PC-9 (cell line): ENCODE measurements at places on chromosomes 16 and 17. TPM values are rescaled to one million over a fixed set of nuclear protein-coding genes. Genes with fewer than 3 reads are reported as not detected.
A peak's percentile ranks its signal among the peaks of the same experiment; 100 is the strongest.

DNA sequence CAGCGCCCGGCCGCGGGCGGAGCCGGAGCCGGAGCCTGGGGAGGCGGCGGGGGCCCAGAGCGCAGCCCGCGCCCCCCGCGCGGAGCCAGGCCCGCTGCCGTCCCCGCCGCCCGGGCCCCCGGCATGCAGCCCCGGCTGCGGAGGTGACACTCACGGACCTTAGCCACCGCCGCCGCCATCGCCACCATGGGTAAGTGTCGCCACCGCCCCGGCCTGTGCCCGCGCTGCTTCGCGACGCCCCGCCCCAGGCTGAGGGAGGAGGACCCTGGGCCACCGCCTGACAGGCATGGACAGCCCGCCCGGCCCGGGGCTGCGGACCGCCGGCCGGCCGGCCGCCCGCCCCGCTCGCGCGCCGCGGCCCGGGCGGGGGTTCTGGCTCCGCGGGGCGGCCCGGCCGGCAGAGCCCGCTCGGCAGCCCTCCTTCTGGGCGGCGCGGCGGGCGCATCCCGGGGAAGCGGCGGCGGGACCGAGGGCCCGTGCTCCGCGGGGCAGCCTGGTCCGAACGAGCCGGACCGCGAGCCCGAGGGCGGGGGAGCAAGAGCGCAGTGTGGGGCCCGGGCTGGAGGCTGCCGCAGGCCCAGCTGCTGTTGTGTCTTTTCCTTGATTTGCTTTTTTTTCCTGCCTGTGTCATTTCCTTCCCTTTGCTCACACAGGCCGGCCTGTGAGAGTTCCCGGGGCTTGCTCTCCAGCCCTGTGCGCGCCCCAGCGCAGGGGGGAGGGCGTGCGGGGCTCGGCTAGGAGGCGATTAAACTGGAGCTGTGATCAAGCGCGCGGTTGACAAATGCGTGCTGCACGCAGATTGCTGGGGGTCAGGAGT is 565 bp downstream of the MAP3K3 start:
- peak overlapping the region; percentile 64 for H3K4me3 ChIP-seq
- no peaks in the 10 kb centered on the region for H3K27me3 ChIP-seq
- no peak overlapping the region for H3K27ac ChIP-seq
- DNase-seq: peak; percentile 69
- H3K4me1 ChIP-seq: peaks cover 12% of the 10 kb centered on the region; the same call in 1 of the 2 replicates

- no peaks in the 10 kb centered on the region for H3K36me3 ChIP-seq
- H3K4me1 ChIP-seq: no peaks in the 10 kb centered on the region
- H3K27ac ChIP-seq: no peak overlapping the region
- no peaks in the 10 kb centered on the region for H3K27me3 ChIP-seq
Observed at GRCh38 chr17:53176629-53177028, 646.1 kb upstream of the KIF2B start.

DNA sequence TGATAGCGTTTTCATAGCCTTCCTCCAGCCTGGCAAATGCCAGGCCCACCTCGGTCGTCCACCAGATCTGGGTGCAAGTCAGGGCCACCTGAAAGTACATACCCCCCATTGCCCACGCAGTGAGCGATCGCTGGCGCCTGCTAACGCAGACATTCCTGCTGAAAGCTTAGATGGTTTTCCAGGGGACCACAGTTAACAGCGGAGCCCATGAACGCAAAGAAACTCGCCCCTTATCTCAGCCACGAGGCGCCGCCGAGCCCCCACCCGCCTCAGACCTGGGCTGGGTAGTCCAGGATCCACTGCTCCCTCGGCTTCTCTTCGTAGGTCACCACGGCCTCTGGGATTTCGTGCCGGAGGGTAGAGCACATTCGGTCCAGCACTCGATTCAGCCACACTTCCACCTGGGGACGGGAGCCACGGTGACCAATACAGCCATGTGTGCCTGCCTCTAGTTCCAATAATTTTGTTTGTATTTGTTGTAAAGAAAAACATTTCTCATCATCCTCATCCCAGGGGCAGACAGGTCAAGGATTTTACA is 74.5 kb downstream of the DNAH17 start:
- H3K27ac ChIP-seq: no peak overlapping the region
- H3K36me3 ChIP-seq: no peaks in the 10 kb centered on the region
- H3K27me3 ChIP-seq: no peaks in the 10 kb centered on the region
- H3K4me3 ChIP-seq: no peak overlapping the region

C16orf89 gene
- not detected in 2 replicates for total RNA-seq

RAMP2 gene
- total RNA-seq: 1.1 TPM in 1 of 2 replicates, not detected in the other

- no peak overlapping the region for H3K27ac ChIP-seq
- H3K36me3 ChIP-seq: no peaks in the 10 kb centered on the region
- H3K4me3 ChIP-seq: no peak overlapping the region
- peaks cover 58% of the 10 kb centered on the region for H3K27me3 ChIP-seq
- H3K4me1 ChIP-seq: no peaks in the 10 kb centered on the region
Observed at GRCh38 chr16:5231246-5231759, 133.7 kb upstream of the EEF2KMT start.

DNA sequence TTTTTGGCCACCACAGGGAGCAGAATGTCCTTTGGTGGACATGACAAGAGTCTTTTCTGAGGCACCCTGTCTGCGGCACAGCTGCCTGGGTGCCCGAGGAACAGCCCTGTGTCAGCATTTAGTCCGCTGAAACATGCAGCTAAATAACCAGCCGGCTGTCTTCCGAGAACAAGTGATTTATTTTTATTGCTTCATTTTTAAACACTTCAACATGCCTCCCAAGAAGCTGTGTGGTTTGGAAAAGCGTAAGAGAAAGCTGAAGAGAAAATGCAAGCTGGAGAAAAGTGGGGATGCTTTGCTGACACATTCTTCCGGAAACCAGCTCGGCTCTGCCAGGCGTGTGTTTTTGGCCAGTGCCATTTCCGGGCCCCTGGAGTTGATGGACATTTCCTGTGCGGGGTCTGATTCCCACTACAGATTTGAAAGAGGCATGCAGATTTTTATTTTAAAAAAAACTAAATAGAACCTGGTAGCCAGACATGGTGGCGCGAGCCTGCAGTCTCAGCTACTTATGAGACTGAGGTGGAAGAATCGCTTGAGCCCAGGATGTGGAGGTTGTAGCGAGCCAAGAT is 94.7 kb downstream of the SEC14L1 start:
- no peaks in the 10 kb centered on the region for H3K27me3 ChIP-seq
- H3K4me3 ChIP-seq: no peak overlapping the region
- DNase-seq: no peak
- H3K4me1 ChIP-seq: no peaks in the 10 kb centered on the region
- H3K27ac ChIP-seq: no peak overlapping the region
- no peaks in the 10 kb centered on the region for H3K36me3 ChIP-seq

XYLT2 gene
- total RNA-seq: 34.0 and 37.5 TPM in 2 replicates

EPOP gene
- total RNA-seq: 8.4 and 10.6 TPM in 2 replicates

KRTAP3-1 gene
- not detected in 2 replicates for total RNA-seq

GRCh38 chr16:14409563-14409962 is 220.5 kb downstream of the PARN start:
- peak; percentile 63 for DNase-seq

- H3K27ac ChIP-seq: no peak overlapping the region
- H3K4me1 ChIP-seq: no peaks in the 10 kb centered on the region
Observed at GRCh38 chr17:17141860-17142552, 64.1 kb downstream of the PLD6 start.

GRCh38 chr17:11238705-11239104 is 2.3 kb upstream of the SHISA6 start:
- DNase-seq: no peak
- no peaks in the 10 kb centered on the region for H3K36me3 ChIP-seq
- no peak overlapping the region for H3K27ac ChIP-seq
- H3K4me1 ChIP-seq: no peaks in the 10 kb centered on the region
- H3K27me3 ChIP-seq: no peaks in the 10 kb centered on the region
- H3K4me3 ChIP-seq: no peak overlapping the region

DNA sequence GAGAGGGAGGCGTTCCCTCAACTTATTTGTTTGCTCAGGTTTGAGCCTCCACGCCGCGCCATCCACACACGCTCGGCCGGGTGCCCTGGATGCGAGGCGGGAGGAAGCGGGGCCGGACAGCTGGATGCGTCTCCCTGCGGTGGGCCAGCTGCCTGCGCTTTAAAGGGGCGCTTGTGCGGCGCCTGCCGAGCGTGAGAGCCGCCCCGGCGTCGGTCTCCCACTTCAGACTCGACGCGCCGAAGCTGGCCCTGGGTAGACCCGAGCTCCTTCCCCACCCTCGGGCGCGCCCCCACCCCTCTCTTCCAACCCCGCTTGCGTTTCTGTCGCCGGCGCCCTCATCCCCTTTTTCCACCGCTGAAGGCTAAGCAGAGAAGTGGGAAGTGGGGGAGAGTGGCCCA is 527 bp upstream of the CHAD start:
- H3K4me1 ChIP-seq: 0 out of 2 replicates have a peak, but pooled peaks cover 4% of the 10 kb centered on the region
- H3K4me3 ChIP-seq: no peak overlapping the region
- no peaks in the 10 kb centered on the region for H3K27me3 ChIP-seq
- no peak overlapping the region for H3K27ac ChIP-seq
- DNase-seq: no peak
- peaks cover 8% of the 10 kb centered on the region; the same call in 1 of the 2 replicates for H3K36me3 ChIP-seq

DNA sequence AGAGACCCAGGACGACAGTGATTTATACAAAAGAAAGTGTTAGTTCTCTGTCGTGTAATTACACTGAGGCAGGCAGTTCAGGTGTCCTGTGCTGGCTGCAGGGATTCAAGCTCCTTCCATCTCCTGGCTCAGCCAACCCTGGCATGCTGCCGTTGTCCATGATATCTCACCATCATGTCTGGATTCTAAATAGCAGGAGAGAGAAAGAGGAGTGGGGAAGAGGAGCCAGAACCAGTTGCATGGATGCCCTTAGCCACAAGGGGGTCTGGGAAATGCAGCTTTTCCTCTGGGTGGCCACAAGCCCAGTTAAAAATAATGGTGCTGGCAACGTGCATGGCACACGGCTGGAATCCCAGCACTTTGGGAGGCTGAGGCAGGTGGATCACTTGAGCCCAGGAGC is 9.7 kb downstream of the C16orf54 start:
- H3K36me3 ChIP-seq: no peaks in the 10 kb centered on the region
- no peak overlapping the region for H3K4me3 ChIP-seq
- H3K27me3 ChIP-seq: no peaks in the 10 kb centered on the region
- no peak for DNase-seq
- peaks cover 8% of the 10 kb centered on the region for H3K4me1 ChIP-seq
- H3K27ac ChIP-seq: no peak overlapping the region

IL34 gene
- not detected in 2 replicates for total RNA-seq

PRR29 gene
- 2.4 and 2.8 TPM in 2 replicates for total RNA-seq

CTRL gene
- 1.3 and 1.7 TPM in 2 replicates for total RNA-seq

CCDC144A gene
- total RNA-seq: 3.6 and 5.5 TPM in 2 replicates

GRCh38 chr17:76151896-76152454 is 10.9 kb upstream of the FOXJ1 start:
- H3K36me3 ChIP-seq: no peaks in the 10 kb centered on the region
- H3K4me3 ChIP-seq: no peak overlapping the region
- DNase-seq: no peak
- no peaks in the 10 kb centered on the region for H3K27me3 ChIP-seq
- no peak overlapping the region for H3K27ac ChIP-seq

DNA sequence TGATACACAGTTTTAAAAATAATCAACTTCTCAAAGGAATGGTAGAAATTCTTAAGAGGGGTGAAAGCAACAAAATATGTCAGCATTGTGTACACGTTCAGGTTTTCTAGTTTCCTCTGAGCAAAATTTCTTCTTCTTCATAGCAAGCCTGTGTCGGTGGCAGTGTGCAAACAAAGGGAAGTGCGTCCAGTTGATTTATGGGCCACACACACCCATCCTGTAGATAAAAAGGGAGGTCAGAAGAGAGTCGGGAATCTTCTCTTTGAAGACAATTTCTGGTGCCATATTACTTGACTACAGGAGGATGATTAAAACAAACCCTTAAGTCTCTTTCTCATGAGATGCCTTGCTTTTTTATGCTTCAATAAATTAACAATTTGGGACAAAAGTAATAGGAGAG is 484.1 kb upstream of the SALL1 start:
- H3K27ac ChIP-seq: no peak overlapping the region
- H3K4me3 ChIP-seq: no peak overlapping the region
- no peaks in the 10 kb centered on the region for H3K4me1 ChIP-seq
- 0 out of 2 replicates have a peak, but pooled peaks cover 10% of the 10 kb centered on the region for H3K27me3 ChIP-seq
- no peak for DNase-seq

GRCh38 chr17:74118504-74118903 is 85.0 kb upstream of the RPL38 start:
- no peak overlapping the region for H3K4me3 ChIP-seq
- no peak for DNase-seq
- no peaks in the 10 kb centered on the region for H3K36me3 ChIP-seq
- peaks cover 100% of the 10 kb centered on the region for H3K27me3 ChIP-seq
- H3K4me1 ChIP-seq: no peaks in the 10 kb centered on the region
- no peak overlapping the region for H3K27ac ChIP-seq

HS3ST3B1 gene
- not detected in 2 replicates for total RNA-seq

GRCh38 chr16:66346221-66346620 is 20.3 kb upstream of the CDH5 start:
- DNase-seq: no peak
- H3K4me1 ChIP-seq: no peaks in the 10 kb centered on the region
- H3K4me3 ChIP-seq: no peak overlapping the region
- H3K27ac ChIP-seq: no peak overlapping the region

RHBDL1 gene
- 18.1 and 19.9 TPM in 2 replicates for total RNA-seq

DNA sequence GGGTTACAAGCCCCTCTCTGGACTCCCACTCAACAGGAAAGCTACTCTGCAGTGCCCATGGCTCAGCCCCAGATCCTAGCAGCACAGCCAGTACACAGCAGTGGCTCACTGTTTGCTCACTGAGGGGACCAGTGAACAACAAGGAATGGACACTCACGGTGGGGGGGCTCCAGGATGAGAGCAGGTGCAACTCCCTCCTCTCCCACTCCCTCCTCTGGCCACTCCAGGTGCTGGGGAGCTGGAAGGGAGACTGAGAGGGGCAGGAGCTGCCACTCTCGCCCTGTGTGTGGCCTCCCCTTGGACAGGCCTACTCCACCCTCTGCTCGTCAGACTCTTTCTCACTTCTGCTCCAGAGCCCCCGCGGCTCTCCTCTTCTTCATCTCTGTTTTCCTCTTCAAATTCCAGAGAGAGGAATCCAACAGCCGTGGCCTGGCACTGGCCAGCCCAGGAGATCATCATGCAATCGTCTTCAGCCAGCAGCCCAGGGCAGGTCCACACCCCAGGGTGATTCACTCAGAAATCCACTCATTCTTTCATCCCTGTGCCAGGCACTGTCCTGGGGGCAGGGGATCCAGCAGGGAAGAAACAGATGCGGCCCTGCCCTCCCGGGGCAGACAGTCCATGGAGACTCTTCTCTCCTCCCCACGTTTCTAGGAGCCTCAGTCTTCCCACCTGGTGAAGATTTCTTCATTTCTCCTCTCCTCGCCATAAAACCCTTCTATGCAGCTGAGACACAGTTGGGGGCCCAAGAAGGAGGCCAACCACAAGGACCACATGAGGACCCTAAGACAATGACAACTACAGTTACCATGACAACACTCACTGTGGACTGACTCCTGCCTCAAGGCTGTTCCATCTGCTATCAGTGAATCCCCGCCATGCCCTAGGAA is 30.7 kb downstream of the CFAP20 start:
- no peaks in the 10 kb centered on the region for H3K36me3 ChIP-seq
- H3K27me3 ChIP-seq: peaks cover 18% of the 10 kb centered on the region; the same call in 1 of the 2 replicates
- peaks cover 9% of the 10 kb centered on the region; the same call in 1 of the 2 replicates for H3K4me1 ChIP-seq
- no peak overlapping the region for H3K27ac ChIP-seq
- no peak for DNase-seq
